HAP-1 (cell line): ENCODE measurements at places on chromosomes 12 and 14.

- DNase-seq, result peak; percentile 30
Measured at GRCh38 chr14:91893007-91893406, 25.7 kb upstream of the TC2N start.

- no peak for DNase-seq
Measured at GRCh38 chr12:67442896-67443295, 173.7 kb downstream of the CAND1 start.

- DNase-seq, result no peak
Measured at GRCh38 chr12:47774663-47775062, 1.6 kb downstream of the SLC48A1 start.

DNA sequence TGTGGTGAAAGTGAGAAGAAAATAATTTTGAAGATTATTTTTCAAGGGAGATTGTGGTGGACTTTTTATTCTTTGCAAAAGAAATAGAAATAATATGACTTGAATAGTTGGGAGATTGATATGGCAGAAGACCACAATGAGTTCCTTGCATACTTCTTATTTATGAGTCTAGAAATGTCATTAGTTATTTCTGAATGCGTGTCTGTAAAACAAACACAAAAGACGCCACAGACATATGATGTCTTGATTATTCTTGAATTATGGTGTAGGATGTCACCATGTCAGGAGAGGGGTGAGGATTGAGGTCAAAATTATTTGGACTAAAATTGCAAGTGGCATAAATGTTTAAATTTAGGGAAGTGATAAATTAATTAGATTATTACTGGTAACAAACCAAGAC lies 440.7 kb upstream of the PDE3A start:
- DNase-seq, result no peak

DNA sequence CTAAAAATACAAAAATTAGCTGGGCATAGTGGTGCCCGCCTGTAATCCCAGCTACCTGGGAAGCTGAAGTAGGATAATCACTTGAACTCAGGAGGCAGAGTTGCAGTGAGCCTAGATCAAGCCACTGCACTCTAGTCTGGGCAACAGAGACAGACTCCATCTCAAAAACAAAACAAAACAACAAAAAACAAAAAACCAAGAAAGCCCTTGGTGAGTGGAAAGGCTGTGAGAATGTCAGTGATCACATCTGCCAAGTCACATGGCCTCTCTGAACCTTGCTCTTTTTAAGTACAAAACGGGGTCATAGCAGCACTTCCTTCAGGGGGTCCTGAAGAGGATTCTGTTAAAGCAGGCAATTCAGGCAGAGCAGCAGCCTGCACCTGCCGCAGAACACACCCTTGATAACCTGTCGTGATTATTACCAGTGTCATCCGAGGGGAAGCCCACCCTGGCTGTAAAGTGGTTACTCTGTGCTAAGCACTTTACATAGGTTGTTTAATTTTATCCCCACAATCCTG lies 9.6 kb downstream of the RPS6KL1 start:
- DNase-seq, result no peak

DNA sequence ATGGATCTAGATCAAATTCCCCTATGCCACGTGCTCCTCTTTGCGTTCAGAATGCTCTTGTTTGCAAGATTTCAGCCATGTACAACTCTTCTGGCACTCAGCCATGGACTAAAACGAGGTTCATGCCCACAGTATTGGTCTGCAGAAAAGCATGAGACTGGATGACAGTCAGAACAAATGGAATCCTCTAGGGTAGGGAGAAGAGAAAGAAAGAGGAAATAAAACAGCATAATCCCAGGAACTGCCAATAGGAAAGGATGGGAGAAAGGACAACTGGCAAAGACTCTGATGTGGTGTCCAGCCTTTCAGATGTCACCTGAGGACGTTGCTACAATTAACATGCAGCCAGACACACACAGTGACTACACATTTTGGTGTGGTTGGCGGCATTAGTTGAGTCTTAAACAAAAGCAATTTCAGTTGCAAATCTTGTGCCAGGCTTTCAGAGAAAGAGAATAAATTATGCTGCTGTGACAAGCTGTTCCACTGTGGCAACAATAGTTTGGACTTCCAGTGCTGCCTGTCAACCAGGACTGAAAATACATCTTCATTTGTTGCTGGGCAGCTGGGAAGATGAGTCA lies 338.0 kb downstream of the RGS6 start:
- DNase-seq, result no peak

DNA sequence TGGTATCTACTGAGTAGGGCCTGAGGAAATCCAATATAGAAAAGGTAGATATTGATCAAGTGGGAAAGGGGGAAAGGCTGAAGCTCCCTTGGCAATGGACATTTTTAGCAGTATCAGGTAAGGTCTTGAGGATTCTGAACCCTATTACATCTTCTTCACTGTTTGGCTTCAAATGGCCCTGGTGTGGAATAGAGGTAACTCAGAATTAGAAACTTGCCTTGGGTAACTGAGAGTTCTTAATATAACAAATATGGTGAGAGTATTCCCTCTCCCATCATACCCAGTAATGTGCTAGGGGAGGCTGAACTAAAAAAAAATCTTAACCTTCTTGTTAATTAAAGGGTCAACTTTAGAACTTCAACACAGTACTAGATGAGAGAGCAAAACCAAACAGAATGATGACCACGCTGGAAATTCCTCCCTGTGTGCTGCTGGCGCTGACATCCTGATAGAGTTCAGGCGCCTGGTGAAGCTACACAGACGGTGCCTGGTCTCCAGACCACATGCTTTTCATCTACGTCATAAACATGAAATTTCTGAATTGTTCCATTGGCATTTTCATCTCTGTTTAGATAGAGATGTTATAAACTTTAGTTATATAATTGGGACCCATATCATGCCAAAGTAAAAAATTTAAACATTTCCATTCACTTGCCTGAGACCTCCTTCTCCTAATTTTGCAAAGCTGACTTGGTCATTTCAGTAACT lies 128.3 kb downstream of the AKAP6 start:
- no peak for DNase-seq

GRCh38 chr12:5267603-5268423 lies 164.1 kb upstream of the NTF3 start:
- no peak for DNase-seq

DNA sequence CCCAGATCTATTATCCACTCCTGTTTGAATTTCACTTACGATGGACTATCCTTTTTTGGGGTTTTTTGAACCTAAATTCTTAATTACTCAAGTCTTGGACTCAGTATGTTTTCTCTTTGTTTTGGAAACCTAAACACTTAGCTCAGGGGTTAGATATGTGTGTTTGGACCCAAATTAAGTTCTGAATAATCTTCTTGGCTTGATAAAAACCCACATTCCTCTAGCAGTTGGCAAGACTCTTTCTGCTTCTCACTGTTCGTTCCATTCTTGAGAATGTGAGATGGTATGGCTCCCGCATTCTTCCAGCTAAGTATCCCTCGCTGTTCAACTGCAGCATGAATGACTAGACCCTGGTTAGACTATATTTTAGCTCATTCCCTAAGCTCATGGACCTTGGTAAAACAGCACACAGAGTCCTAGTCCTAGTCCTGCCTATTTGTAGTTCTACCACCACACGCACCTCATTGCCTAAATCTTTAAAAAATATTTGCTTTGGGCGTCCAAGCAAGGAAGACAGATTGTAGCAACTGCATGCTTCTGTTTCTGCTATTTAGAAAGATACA lies 860.0 kb downstream of the RPS29 start:
- no peak for DNase-seq

DNA sequence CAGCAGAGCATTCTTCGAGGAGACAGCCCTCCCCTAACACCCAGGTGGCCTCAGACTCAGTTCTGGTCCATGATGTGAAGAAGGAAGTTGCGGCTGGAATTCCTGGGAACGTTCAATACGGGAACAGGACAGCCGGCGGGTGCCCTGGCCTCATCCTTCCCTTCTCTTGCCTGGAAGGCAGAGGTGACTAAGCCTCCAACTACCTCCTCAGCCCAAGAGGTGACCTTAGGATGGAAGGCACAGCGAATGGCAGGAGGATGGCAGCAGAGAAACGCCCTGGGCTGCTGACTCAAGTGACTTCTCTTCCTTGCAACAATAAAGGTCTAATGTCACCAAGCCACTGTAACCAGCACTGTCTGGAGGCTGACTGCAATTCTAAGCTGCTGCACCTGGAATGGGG lies 36.1 kb downstream of the DHX37 start:
- no peak for DNase-seq

DNA sequence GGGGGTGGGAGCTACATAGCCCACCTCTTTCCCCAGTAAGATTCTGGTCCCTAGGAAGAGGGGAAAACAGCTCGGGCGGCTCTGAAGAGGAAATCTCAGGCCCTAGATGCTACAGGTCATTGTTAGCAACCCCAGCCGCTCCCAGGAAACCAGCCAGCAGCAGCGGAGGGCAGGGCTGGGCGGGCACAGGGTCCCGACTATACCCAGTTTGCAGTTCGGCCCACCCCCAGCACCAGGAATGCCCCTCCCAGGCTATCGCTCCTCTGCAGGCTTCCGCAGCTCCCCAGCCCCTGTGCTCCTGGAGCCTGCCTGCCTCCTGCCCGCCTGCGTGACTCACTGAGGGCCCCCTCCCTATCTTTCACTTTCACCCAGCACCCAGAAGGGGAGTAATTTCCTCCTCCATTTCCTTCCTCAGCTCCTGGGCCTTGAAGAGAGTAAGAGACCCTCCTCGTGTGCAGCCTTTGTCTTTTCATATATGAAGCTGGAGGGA lies 27.2 kb upstream of the PNMA1 start:
- no peak for DNase-seq

GRCh38 chr14:31536201-31536960 lies 24.8 kb upstream of the NUBPL start:
- no peak for DNase-seq

DNA sequence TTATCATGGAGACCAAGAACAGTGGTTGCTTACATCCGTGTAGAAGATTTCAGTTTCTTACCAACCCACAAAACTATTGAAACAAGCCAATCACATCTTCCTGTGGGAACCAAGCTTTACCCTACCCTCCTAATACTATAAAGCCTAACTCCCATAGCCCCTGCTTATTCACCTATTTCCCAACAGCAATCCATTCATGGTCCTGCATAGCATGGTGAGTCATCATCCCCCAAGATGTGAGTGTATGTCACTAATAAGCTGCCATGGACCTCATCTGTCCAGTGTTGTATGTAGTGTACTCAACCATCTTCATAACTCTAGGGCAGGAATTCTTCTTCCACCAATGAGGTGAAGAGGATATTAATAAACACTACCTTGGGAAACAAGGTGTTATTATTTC lies 1620.4 kb upstream of the FLRT2 start:
- no peak for DNase-seq

DNA sequence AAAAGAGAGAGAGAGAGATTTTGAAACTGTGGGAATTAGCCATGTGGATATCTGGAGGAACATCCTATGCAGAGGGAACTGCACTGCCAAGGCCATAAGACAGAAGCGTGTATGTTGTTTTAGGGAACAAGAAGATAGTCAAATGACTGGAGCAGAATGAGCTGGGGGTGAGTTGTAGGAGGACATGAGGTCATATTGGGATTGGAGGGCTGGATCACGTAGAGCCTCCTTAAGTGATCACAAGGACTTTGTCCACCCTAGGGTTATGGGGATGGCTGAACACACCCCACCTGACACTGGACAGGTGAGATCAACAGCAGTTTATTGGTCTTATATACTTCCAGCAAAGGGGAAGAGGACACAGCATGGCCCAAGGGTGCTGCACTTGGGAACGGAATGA lies 8.2 kb upstream of the CGRRF1 start:
- no peak for DNase-seq

- DNase-seq, result no peak
Measured at GRCh38 chr12:51465491-51465890, 40.9 kb downstream of the SLC4A8 start.

DNA sequence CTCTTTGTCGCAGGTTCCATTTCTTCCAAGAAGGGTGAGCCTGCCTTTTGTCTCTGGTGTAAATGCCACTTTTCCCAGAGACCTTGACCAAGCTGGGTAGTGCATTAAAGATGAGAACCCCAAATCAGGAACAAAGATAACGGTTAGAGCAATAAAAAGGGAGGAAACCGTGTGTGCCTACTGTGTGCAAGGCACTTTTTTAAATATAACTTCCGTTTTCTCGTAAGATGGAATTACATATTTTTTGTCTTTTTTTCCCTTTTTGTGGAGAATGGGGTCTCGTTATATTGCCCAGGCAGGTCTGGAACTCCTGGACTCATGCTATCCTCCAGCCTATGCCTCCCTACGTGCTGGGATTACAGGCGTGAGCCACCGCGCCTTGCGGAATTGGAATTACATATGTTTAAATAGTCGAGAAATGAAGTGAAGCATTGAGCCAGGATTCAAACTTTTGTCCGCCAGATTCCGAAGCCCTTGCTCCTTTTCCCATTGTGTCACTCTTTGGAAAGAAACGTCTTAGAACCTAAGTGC lies 506 bp upstream of the NABP2 start:
- DNase-seq, result no peak

DNA sequence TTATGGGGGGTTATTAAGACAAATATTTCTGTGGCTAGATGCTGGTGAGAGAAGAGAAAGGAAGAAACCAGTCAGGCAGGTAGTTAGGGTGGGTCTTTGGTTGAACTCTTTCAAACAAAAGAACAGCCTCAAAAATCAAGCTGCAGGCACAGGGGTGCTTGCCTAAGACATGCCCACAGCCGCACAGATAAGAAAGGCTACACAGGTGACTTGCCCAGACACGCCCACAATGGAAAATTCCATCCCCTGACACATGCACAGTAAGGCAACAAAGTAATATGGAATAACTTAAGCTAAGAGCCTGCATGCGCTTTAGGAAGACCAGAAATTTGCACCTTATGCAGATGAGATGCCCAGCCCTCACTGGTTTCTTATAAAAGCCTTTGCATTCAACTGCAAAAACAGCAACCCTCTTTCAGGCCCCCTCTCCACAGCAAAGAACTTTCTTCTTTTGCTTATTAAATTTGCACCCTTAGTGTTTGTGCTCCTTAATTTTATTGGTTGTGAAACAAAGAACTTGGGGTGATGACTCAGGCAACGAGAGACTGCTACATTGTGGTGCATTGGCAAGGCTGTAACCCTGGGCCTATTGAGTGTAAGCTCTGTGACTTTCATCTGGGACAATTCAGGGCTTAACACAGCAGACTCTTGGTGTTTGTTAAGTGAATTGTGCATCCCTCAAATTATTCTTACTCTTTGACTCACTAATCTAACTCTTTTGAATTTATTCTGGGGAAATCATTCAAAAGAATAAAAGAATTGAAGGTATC lies 149.4 kb downstream of the RPAP3 start:
- peak; percentile 17 for DNase-seq

DNA sequence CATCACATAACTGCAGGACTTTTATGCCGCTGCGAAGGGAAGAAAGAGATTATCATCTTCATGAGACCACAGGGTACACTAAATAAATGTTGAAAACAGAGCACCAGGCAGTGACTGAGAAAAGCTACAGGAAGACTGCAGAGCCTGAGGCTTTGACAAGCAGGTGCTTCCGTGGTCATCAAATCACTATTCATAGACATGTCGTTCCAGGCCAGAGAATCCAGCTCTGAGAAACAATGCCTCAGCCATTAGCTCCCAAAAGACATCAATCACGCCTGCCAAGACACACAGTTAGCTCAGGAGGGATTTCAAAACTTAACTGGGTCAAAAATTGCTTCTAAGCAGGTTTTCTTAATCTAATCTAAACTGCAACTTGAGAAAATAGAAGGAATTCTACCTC lies 47.2 kb upstream of the GARIN6 start:
- no peak for DNase-seq

- DNase-seq, result peak; percentile 93
Measured at GRCh38 chr12:7090222-7090998, 1.8 kb downstream of the C1R start.

GRCh38 chr14:104040539-104040938 lies 45.0 kb upstream of the ASPG start:
- no peak for DNase-seq
